T-helper 9 cell (primary cell): ENCODE measurements at places on chromosomes 1 and 21.

GRCh38 chr1:211697356-211697755, 21.9 kb upstream of the NEK2 start:
- DNase-seq: no peak

- no peak for DNase-seq
Observed at GRCh38 chr1:223732993-223733798, 20.9 kb downstream of the CAPN2 start.

GRCh38 chr1:18923756-18924211, 21.4 kb upstream of the ALDH4A1 start:
- DNase-seq: no peak

DNA sequence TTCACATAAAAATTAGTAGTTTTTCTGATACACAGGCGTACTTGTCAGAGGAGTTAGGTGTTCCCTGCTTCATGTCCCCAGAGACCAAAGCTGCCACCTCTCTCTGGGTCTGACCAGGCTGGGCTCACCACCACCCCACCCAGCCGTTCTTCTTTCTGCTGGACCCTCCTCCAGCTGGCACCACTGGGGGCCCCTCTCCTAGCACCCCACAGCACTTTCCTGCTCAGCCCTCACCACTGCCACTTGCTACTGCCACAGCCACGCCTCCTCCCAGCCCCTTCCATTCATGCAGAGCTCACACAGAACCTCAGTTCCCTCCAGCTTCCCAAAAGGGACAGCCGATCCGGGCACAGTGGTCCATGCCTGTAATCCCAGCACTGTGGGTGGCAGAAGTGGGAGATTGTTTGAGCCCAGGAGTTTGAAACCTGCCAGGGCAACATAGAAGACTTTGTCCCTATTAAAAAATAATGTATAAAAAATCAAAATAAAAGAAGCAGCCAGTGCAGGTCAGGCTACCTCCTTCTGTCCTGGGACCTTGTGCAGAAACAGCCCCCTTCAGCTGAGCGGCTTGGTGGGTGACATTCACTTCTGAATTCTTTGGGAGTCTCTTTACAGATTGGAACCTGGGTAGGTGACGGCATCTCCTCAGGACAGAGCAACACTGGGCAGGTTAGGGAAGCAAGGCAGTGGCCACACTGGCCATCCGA, 208.3 kb downstream of the TOMM20 start:
- DNase-seq: no peak

- no peak for DNase-seq
Observed at GRCh38 chr1:198904321-198904720, 265.5 kb downstream of the PTPRC start.

GRCh38 chr1:87880098-87880760, 551.5 kb downstream of the LMO4 start:
- DNase-seq: no peak

DNA sequence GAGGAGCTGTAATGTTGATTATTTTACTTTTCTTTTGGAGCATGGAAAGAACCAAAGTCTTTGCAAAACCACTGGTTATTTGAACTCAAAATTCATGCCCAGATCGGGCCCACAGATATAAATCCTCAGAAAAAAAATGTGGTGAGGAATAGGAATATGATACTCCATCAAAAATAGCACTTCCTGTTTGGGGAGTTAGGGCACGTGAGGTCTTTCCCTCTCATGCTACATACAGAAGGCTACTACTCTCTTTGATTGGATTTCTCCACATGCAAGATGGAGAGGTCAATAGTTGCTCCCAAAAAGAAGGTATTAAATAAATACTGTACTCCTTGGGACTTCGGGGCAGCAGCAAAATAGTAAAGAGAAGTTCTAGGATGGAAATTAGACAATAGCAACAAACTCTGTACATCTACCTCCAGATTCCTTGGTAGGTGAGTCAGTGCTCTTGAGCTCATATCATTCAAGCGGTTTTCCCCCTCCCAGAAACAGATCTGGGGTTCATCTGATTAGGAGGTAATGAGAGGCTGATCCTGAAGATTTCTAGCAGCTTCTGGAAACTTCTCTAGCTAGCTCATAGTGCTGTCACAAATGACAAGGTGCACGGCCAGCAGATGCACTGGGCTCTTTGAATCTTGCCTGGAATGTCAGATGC, 47.1 kb downstream of the SLC9C2 start:
- no peak for DNase-seq

- no peak for DNase-seq
Observed at GRCh38 chr1:57019236-57019839, 53.5 kb upstream of the C8B start.
